ENCODE measurements at places on chromosomes 2 and 18.

- no peak for DNase-seq
Measured at GRCh38 chr2:203599509-203599908, 64.4 kb upstream of the RAPH1 start.

DNA sequence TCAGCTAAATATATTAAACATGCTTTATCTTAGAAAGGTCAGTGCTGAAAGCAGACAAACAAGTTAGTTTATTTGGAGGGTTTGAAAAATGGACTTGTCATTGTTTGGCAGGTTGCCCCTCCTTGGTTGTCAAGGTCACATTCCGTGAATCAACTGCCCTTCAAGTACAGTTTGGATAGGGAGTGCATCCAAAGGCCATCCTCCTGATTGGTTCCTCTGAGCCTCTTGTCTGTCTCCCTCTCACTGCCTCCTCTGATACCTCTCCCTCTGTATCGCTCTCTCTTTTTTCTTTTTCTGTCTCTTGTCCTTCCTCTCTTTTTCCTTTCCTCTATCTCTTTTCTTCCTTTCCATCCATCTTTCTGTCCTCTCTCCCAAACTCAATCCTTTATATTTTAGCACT lies 5.4 kb downstream of the ITGAV start:
- no peak for DNase-seq

DNA sequence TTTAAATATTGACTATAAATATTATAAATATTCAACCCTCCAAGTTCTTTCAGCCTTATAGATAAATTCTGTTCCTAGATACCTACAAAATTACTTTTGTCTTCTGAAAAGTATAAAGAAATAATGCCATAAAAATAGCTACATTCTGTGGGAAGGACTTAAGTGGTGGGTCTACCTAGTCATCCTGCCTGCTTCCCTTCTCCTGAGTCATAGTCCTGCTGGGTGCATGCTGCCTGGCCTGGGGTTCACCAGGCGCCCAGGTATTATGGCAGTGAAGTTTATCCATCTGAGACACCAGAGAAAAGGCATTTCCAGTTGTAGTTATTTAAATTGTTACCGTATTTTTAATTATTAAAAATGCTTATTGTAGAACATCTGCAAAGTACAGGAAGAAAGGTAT lies 167.5 kb downstream of the SLC39A10 start:
- no peak for DNase-seq

- DNase-seq, result no peak
Measured at GRCh38 chr2:221124532-221125240, 447.4 kb downstream of the EPHA4 start.

- no peak for DNase-seq
Measured at GRCh38 chr18:9619990-9620389, 5.6 kb upstream of the PPP4R1 start.

GRCh38 chr2:3778851-3779495 lies 75.6 kb downstream of the DCDC2C start:
- no peak for DNase-seq

DNA sequence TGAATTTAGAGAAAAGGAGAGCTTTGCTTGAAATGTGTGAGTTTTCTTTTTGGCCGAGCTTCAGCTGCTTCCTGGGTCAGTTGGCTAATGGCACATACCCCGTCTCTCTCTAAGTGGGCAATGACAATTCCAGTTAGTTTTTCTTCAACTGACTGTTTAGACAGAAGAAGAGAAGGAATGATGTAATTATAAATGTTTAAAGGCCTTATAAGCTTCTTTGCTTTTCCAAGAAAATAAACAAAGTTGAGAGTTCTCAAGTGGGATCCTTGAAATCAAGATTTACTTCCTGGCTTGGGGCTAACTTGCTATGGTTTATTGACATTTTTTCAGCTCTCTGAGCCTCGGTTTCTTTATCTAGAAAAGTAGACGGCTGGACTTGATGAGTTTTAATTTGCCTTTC lies 794.9 kb upstream of the ACVR2A start:
- no peak for DNase-seq

DNA sequence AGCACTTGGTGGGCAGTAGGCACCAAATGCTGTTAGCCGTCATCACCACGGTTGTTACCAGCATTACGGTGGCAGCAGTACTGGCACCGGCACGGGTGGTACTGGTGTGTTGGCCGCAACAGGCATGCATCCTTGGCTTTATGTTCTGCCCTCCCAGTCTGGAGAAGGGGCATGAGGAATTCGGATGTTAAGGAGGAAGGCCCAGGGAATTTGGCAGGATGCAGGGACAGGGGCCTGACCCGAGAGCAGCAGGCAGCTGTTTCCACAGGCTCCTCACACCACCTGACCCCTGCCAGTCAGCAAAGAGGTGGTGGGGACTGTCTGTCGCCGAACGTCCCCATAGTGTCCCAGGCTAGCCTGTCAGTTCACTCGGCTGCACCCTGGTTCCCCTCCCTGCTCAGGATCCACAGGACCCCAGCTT lies 79.0 kb downstream of the EDAR start:
- no peak for DNase-seq

- no peak for DNase-seq
Measured at GRCh38 chr2:111617299-111618225, 266.4 kb downstream of the ANAPC1 start.

GRCh38 chr18:69956057-69956456 lies 8.4 kb upstream of the CD226 start:
- DNase-seq, result no peak

DNA sequence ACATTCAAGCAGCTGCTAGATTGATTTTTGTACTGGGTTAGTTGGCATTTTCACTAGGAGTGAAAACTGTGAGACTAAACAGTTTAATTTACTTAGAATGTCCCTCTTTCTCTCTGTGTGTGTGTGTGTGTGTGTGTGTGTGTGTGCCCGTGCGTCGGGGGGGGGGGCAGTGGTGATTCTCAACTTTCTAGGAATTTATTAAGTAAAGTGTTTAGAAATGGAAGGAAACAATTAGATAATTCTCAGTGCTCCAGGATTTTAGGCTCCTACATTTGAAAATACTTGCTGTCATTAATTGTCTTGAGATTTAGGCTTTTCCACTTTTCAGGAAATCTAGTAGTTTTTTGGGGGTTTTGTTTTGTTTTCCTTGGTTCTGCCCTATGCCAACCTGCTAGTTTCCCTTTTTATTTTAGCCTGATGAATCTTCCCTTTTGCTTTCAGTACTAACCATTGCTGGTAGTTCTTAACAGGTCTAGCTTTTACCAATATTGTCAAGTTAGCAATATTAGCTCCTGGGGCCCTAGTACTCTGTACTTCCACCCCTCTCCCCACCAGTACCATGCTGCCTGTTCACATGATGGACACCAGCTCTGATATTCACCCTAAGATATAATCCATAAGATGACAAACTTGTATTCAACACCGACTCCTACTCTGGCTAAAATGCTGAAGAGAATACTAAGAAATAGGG lies 4.9 kb downstream of the EPAS1 start:
- DNase-seq, result no peak

- DNase-seq, result no peak
Measured at GRCh38 chr2:227536445-227536844, 62.2 kb upstream of the SCYGR2 start.

GRCh38 chr18:44895176-44895798 lies 214.6 kb downstream of the SETBP1 start:
- no peak for DNase-seq

DNA sequence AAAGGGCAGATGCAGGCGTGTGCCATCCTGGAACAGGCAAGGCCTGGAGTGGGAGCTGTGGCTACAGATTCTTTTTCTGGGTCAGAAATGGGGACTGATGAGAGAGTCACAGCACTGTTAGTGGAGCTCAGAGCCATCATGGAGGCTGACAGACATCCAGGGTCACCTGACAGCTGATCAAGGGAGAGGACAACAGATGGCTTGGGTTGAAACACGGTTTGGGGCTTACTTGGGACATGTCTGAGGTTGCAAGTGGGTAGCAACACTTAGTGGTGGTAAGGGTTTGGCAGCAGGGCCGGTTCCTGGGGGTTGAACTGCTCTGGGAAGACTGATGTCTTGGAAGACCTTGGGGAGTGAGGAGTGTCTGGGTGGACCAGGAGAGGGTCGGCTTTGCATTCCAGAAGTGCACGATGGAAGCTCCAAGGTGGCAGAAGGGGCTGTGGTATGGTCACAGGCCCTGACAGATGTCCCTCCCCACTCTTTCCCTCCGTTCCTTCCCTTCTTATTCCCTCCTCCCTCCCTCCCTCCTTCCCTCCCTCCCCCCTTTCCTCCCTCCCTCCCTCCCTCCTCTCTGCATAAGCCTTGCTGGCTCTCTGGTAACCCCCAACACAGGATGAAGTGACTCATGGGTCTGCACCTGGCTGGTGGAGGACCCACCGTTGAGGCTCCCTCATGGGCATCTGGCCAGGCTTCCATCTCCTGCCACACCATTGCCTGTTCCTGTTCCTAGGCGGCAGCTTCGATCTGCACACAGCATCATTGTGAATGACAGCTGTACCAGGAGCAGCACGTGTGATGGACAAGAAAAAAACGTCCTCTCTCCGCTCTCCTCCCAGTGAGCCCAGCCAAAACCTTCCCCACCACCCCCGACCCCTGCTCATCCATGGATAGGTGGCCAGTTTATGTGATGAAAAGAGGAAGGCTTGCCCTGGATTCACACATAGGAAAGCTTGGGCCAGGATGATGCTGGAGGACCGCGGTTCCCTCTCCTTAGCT lies 63.8 kb upstream of the RPL31 start:
- DNase-seq, result no peak

GRCh38 chr18:30814446-30814845 lies 228.1 kb downstream of the DSC3 start:
- no peak for DNase-seq

GRCh38 chr2:21895200-21895599 lies 771.4 kb downstream of the TDRD15 start:
- no peak for DNase-seq

- DNase-seq, result no peak
Measured at GRCh38 chr2:200266406-200266805, 40.1 kb upstream of the SPATS2L start.

DNA sequence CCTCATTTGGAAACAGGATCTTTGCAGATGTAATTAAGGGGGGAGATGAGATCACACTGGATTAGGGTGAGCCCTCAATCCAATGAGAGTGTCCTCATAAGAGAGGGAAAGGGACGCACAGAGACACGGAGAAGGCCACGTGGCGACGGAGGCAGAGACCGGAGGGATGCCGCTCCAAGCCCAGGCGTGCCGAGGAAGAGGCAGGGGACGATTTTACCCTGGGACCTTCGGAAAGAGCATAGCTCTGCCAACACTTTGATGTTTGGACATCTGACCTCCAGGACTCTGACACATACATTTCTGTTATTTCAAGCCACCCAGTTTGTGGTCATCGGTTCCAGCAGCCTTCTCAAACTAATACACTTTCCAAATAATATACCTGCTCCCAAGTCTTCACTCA lies 84.4 kb upstream of the ZCCHC2 start:
- DNase-seq, result no peak
